ENCODE measurements at places on chromosomes 11 and 22.

- DNase-seq, result peak; percentile 49
Observed at GRCh38 chr11:86930957-86931547, 24.1 kb downstream of the FZD4 start.

- DNase-seq, result no peak
Observed at GRCh38 chr11:87030458-87031054, 7.2 kb upstream of the TMEM135 start.

DNA sequence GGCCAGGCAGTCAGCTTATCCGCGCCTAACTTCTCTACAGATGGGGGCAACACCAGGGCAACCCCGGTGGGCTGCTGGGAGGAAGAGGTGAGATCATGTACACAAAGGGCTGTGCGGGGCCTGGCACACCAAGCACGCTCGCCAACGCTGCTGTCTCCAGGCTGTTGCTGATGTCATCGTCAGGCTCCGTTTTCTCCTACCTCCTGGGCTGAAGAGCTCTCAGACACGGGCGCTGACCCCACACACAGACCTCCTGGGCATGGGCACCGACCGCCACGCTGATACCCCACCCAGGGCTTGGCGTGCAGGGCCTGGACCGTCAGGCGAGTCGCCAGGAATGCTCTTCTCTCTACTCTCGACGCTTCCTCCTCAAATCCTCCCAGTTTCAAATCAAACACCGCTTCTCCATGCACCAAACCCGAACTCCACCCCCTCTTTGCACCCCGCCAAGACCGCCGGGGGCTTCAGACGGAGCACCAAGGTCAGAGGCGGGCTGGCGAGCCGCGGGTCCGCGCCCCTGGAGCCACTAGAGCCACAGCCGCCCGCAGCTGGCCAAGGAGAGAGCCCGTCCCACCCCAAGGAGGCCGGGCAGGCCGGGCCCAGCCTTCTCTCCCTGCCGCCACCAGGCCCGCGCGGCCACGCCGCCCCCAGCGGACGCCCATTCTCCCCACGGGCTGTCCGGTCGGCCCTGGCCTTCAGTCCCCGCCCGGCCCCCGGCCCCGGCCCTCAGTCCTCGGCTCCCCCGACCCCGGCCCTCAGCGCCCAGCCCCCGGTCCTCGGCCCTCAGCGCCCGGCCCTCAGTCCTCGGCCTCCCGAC lies 772 bp downstream of the SBF1 start:
- DNase-seq, result no peak

- no peak for DNase-seq
Observed at GRCh38 chr22:41201141-41201540, 4.0 kb upstream of the L3MBTL2 start.

GRCh38 chr11:130315354-130315970 lies 745 bp upstream of the ZBTB44 start:
- DNase-seq, result no peak

GRCh38 chr11:62682518-62682917 lies 3.6 kb upstream of the UBXN1 start:
- DNase-seq, result no peak

GRCh38 chr11:74671520-74672196 lies 59.6 kb downstream of the CHRDL2 start:
- peak; percentile 56 for DNase-seq

- no peak for DNase-seq
Observed at GRCh38 chr22:42408276-42408675, 23.9 kb downstream of the NFAM1 start.

DNA sequence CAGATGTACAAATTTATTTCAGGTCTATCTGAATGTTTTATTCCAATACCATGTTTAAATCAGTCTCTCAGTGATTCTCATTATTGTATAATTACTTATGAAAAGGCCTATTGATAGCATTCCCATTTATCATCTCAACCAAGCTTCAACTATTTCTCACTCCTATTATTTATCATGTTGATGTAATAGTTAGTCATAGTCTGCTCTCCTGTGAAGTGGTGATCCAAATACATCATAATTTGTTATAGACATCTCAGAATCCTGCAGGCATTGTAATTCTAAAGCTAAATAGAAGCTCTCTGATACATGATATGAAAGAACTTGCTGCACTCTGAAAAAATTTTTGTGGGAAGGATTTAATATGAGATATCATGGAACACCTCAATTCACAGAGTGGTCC lies 21.8 kb upstream of the OR8G1 start:
- DNase-seq, result no peak

GRCh38 chr22:23284504-23285033 lies 104.3 kb downstream of the BCR start:
- DNase-seq, result no peak

DNA sequence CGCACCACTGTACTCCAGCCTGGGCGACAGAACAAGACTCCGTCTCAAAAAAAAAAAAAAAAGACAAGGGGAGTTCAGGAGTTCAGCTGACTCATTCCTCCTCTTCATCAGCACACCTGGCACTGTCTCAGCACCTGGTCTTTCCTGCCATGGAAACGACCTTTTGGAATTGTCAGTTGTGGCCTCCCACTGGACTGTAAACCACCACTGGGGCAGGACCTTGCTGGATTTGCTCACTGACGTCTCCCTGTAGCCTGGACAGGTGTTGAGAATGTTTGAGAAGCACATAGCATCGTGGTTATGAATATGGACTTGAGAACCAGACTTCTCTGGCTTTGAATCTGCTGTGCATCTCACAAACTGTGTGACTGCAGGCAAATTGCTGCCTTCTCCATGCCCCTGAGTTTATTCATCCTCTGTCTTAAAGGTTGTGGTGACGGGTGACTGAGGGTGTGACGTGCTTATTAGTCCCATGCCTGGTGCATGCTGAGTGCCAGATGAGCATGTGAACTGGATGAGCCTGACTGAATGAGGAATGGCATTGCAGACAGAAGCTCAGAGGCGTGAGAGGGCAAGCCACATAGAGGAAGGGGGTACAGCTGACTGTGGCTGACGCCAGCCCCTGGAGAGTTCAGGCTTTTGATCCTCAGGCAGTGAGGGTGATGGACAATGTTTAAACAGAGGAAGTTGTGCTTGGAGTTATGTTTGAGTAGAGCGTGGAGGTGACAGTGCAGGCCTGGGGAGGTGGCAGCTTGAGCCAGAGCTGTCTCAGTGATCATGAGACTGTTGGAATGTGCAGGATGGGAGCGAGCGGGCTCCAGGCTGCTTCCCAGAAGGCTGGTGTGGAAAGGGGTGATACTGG lies 12.7 kb downstream of the TOM1 start:
- DNase-seq, result no peak

DNA sequence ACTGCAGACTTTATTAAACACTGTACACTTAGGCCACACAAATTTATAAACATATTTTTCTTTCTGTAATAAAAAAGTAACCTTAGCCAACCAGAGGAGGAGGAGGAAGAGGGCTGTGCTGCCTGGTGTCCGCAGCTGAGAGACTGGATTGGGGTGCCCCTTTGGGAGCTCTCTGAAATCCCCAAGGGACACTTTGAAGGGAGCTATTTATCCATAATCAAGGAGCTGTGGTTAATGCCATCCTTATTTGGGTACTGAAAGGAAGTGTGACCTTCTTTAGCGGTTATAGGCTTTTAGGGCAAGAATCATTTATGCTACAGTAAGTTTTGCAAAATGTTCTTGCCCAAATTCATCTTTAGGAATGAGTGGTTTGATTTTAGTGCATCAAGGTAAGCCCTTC lies 125.8 kb downstream of the RASSF10 start:
- DNase-seq, result no peak

GRCh38 chr11:72602250-72602904 lies 71.8 kb downstream of the PDE2A start:
- DNase-seq, result no peak

DNA sequence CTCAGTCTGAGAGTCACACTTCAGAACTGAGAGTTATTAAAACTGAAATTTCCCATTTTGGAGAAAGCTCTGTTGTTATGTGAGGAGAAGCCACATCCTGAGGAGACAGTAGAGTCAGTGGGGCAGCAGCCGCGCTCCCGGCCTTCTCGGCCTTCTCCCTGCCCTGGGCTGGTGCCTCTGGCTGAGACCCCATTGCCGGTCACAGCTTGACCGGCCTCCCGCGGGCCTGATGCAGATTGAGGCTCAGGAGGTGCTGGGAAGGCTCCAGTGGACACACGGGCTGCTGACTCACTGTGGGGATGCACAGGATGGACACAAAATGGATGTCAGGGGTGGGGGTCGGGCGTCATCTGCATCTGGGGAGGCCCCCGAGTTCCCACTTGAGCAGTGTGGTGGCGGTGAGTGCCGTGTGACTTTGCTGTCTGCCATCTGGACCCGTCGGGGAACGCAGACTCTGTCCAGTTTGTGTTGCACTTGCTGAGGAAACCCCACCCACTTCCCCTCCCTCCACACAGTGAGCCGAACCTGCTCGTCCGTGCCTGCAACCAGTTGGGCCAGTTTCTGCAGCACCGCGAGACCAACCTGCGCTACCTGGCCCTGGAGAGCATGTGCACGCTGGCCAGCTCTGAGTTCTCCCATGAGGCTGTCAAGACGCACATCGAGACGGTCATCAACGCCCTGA lies 50.1 kb downstream of the MUC6 start:
- no peak for DNase-seq

GRCh38 chr11:30561691-30562415 lies 24.3 kb downstream of the MPPED2 start:
- no peak for DNase-seq

GRCh38 chr22:36999463-36999862 lies 19.8 kb downstream of the TST start:
- DNase-seq, result no peak

- DNase-seq, result no peak
Observed at GRCh38 chr11:100585728-100586127, 101.4 kb upstream of the ARHGAP42 start.

- DNase-seq, result no peak
Observed at GRCh38 chr22:18947905-18948304, 11.8 kb upstream of the PRODH start.

DNA sequence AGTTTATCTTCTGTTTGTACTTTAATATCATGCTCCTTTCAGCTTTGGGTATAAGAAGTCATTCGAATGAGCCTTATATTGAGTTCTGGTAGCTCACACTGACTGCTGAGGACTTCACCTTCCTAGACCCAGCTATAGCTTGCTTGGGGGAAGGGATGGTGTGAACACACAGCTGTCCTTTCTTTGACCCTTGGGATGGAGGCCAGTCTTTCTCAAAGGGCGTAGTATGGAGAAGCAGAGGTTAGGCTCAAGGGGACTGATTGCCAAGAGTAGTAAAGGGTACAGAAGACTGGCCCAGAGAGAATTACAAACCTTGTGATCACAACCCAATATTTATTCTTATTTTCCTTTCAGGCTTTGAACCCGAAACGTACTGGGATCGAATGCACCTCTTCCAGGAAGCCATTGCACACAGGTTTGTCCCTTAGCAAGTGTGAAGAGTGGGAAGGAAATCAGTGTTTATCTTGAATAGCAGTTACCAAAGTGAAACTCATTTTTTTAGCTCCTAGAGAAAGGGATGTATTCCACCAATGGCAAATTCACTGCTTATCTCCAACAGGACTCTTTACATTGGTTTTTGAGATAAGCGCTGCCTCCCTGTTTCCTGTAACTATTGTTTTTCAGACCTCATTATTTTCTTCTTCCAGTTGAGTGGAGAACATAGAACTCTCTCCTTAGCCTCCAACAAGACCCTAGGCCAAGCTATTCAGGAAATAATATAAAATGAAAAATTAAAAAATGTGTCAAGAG lies 42.8 kb upstream of the YWHAH start:
- DNase-seq, result no peak

GRCh38 chr11:125370561-125371389 lies 125.3 kb downstream of the FEZ1 start:
- DNase-seq, result no peak
